ENCODE measurements at places on chromosomes 12 and 14.

DNA sequence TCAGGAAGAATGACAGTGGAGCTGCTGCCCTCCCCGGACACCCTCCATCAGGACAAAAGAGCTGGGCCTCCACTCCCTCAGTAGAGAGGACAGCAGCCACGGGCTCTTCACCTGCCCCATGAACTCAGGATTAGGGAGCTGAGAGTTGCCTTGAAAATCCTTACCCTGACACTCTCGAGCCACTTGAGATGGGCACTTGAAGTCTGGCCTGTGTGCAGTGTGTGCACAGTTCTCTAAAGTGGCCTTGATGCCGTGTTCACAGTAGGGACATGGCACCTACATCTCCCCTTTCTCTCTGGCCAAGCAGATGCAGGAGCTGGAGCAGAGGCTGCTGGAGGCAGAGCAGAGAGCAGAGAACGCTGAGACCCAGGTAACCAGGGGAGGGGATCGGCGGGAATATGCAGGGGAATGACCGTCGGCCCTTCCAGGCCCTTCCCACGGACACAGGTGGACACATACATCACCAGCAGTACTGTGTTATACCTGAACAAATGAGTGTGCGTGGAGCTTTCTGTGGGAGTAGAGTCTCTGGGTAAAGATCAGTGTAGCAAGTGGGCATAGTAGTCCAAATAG is 22.5 kb downstream of the PLEKHH1 start:
- DNase-seq = no peak

- DNase-seq = no peak
Observed at GRCh38 chr12:130288691-130289090, 49.0 kb upstream of the PIWIL1 start.

DNA sequence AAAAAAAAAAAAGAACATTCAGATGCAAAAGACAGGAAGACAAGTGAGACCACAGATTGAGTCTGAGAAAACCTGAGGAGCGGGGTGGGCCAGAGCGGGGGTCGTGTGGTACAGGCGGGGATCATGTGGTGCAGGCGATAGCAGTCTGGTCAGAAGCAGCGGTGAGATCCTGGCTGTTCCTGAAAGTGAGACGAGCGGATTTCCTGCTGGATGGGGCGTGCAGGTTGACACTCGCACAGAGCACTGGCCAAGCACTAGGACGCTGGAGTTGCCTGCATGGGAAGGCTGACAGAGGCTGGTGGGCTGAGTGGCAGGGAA is 35.7 kb downstream of the CDC42BPB start:
- DNase-seq = no peak

DNA sequence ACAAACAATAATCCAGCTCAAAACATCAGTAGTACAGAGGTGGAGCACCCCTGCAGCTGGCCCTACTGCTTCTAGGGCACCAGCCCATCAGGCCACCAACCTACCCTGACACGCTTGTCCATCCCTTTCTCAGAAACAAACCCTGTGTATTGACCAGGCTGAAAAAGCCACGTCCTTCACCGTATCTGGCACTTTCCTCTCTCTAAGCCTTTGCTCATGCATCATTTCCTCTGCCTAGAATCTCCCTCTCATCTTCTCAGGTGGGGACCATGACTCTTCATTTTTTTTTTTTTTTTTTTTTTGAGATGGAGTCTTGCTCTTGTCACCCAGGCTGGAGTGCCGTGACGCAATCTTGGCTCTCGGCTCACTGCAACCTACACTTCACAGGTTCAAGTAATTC is 25.3 kb upstream of the FLVCR2 start:
- no peak for DNase-seq

DNA sequence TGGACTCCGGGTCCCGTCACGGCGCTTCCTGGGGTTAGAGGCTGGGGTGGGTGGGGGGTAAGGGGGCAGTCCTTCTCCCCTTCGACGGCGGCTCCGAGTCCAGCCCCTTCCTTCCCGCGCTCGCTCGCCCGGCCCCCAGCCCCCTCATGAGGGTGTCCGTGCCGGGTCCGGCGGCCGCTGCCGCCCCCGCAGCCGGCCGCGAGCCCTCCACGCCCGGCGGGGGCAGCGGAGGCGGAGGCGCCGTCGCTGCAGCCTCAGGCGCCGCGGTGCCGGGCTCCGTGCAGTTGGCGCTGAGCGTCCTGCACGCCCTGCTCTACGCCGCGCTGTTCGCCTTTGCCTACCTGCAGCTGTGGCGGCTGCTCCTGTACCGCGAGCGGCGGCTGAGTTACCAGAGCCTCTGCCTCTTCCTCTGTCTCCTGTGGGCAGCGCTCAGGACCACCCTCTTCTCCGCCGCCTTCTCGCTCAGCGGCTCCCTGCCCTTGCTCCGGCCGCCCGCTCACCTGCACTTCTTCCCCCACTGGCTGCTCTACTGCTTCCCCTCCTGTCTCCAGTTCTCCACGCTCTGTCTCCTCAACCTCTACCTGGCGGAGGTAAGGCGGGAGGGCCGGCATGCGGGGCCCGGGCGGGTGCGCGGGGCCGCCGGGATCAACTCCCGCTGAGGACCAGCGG is 500 bp downstream of the GPR137C start:
- DNase-seq = peak; percentile 1

GRCh38 chr12:46874642-46875041 is 48.8 kb upstream of the SLC38A4 start:
- DNase-seq = peak; percentile 76

GRCh38 chr12:1643905-1644533 is 15.0 kb downstream of the WNT5B start:
- no peak for DNase-seq

DNA sequence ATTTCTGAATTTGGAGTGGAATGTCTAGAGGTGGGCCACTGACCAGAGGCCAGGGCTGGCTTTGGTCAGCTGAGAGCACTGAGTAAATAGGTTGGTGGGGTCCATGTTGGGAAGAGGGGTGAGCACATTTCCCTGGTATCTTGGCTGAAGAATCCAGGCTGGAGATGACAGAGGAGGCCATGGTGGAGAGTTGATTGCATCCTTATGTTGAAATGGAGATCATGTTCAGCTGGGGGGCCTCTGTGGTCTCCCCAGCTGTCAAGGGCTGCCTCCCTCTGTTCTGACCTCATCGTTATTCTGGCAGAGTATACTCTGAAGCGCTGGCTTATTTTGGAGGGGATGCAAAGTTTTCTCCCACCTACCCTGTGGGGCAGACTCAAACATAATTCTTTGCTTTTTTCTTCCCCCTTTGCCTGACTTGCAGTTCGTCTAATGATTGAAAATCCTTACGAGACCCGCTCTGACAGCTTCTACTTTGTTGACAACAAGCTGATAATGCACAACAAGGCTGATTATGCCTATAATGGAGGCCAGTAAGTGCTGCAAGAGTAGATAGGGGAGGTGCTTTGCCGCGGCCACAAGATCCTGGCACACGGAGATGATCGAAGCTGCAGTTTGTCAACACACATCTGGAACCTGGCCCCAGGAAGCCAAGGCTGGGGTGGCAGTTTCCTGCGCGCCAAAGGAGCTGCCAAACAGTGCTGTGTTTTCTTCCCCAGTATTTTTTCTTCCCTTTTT is 6.0 kb upstream of the ACADS start:
- DNase-seq = no peak

DNA sequence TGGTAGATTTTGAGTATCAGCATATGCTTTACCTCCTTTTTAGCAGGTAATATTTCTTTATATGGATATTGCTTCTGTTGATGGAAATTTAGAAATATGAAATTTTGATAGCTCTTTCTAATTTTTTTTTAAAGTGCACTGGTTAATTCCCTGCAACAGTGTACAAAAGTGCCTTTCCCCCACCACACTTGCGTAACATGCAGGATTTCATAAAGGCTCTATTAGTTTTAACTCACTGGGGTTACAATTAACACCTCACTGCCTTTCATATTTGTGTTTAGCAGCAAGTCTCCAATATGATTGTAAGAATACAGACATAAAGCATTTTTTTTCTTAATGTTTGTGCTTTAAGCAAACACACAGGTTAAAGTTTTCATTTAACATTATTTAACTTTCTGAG is 25.6 kb downstream of the MNAT1 start:
- no peak for DNase-seq

DNA sequence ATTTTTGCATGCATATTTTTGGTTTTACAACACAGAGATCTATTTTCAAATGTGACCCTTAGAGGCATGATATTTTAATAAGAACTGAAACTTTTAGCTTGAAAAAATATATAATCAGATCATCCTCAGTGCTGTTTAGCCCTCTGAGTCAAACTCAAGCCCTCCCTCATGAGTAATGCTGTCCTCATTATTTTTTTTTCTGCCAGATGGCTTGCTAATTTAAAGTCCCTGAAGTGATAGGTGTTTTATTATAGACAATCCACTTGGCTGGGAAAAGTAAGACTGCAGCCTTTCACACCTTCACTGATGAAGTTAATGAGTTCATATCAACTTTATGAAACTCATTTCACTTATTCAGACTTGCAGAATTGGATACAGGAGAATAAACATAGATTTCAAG is 227.7 kb downstream of the SLC16A7 start:
- DNase-seq = peak; percentile 18

DNA sequence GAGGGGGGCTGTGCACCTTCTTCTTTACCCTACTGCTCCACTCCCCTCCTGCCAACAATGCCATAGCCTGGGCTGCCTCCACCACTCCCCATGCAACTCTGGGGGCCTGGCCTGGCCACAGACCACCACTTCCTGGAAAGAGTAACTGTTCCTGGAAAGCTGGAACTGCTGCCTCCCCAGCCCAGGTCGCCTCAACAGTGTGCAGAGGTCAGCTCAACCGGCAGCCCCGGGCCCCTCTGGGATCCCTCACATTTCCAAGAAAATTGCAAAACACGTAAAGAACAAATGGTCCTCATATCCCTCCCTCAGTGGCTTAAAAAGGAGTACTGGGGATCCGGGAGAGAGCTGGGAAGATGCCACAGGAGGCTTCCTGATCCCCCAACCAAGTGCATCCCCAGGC is 22.4 kb upstream of the DIO3 start:
- no peak for DNase-seq

GRCh38 chr14:50331596-50331995 is 19.5 kb downstream of the DMAC2L start:
- no peak for DNase-seq

DNA sequence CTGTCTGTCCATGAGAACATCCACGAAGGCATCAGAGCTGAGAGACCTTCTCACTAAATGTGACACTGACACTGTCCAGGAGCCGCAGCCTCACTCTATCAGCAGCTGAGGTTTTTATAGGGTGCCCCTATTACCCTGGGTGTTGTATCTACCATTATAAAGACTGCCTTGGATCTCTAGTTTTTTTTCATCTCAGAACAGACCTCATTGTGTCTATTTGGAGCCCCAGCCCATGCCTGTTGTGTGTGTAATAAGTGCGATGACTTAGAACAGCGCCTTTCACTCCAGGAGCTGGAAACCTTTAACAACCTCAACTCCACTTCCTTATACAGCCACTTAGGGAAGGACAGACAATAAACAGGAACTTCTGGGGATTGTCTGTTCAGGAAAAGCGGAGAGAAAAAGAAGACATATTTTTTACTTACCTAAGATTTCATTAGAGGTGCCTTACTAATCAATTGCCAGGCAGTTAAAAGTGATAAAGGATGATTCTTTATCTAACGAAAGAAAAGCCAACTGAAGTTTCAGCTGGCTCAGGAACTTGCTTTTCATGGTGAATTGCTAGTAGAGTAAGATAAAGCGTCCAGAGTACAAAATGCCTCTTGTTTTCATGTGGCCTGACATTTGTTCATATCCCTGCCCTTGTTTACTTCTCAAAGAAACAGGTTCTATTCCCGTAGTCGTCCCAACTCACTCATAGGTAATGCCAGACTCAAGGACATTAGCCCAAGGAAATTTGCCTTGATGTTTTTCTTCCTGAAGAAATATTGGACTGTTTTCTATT is 420.6 kb downstream of the RAD51B start:
- no peak for DNase-seq

DNA sequence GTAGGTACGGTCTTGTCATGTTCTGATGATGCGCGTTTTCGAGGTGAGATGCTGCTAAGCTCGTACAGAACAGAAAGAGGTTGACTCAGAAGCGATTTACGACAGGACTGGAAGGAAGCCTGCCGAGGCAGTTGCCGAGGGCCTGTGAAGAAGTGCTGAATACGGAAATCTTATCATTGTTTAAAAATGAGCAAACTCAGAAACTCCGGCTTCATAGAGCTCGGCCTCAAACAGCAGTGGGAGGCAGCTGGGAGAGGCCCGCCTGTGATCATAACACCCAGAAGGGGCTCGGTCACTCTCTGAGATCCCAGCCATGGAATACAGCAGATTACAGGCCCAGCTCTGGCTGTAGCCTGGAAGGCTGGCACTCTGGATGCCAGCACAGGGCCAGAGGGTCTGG is 87.4 kb downstream of the CPSF2 start:
- DNase-seq = no peak

- no peak for DNase-seq
Observed at GRCh38 chr14:56036353-56036752, 81.9 kb upstream of the PELI2 start.

GRCh38 chr12:42507565-42507964 is 82.0 kb downstream of the PRICKLE1 start:
- DNase-seq = no peak

GRCh38 chr12:101743724-101744472 is 4.6 kb upstream of the SYCP3 start:
- DNase-seq = no peak

- no peak for DNase-seq
Observed at GRCh38 chr14:32329146-32329545, at the start of gene AKAP6. Gene AKAP6, plus strand, starts transcription at chr14:32329298. Its CDS starts 104,196 bp downstream, at chr14:32433494.

DNA sequence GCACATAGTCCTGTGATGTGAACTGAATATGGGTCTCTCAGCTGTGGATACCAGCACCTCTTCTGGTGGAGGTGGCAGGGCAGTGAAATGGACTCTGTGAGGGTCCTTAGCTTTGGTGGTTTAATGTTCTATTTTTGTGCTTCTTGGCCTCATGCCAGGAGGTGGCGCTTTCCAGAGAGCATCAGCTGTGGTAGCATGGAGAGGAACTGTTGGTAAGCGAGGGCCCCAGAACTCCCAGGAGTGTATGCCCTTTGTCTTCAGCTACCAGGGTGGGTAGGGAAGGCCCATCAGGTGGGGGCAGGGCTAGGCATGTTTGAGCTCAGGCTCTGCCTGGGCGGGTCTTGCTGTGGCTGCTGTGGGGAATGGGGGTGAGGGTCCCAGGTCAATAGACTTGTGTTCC is 241.7 kb downstream of the AEBP2 start:
- DNase-seq = no peak

DNA sequence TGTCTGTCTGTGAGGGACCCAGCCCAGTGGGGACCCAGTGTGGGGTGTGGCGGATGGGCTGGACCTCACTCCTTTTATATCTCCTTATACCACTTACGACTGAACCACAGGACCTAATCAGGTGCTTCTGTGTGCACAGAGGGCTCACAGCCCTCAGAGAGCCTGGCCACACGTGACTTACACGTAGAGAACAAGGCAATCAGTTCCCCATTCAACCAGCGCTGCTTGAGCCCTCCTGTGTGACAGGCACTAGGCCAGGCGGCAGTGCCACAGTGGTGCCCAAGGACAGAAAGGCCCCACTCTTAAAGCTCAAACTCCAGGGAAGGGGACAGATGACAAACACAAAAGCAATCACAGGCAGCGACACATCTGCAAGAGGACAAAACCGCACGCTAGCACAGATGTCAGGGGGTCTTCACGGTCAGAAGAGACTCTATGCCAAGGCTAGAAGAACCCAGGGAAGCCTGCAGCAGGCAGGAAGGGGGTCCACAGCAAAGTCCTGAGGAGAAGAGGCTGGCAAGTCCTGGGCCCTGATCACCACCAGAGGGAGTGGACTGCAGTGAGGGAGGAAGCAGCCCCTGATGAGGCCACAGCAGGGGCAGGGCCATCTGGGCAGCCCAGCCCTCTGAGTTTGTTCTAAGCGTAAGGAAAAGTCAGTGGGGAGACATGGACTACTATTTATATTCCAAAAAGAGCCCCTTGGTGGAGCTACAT is 39.3 kb downstream of the SETD3 start:
- DNase-seq = peak; percentile 5

- DNase-seq = no peak
Observed at GRCh38 chr12:65511134-65511834, 232.8 kb downstream of the MSRB3 start.

GRCh38 chr14:79543967-79544697 is 667.2 kb downstream of the DIO2 start:
- DNase-seq = peak; percentile 79

All from cardiac fibroblast (primary cell).